8988T (cell line): ENCODE measurements at places on chromosomes 7 and 10.

GRCh38 chr10:86391236-86391840 lies 24.7 kb upstream of the GRID1 start:
- no peak for DNase-seq

DNA sequence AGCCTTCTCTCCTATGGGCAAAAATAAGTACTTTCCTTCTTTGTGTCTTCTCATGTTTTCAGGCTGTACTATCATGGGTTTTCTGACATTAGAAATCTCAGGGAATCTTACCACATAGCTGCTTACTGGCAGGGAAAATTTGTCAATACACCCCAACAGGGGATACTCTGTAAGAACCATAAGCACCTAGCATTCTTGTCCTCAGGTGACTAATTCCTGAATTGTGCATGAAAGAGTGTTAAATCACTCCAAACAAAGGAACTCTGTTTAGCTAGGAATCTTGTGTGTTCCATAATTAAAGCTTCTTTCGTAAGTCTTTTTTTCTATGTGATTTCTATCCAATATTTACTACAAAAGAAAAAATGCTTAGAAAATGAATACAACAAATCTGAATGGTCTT lies 206.7 kb upstream of the POT1 start:
- no peak for DNase-seq

- no peak for DNase-seq
Measured at GRCh38 chr7:101990811-101991418, 173.5 kb downstream of the CUX1 start.

DNA sequence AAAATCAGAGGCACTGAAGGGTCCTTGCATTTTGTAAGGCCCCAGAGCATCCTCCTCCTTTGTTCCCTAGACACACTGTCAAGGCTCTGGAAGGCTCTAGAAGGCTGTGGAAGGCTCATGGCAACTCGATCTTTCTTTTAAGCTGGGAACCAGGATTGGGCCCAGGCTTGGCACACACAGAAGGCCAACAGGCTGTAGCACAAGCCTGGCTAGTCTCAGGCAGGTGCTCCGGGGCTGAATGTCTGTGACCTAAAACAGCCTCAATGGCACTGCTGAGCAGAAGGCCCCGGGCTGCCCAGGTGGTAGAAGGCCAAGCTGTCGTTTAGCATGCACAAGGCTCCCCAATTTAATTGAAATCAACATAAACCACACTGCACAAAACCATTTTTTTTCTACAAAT lies 55.7 kb downstream of the PRKAG2 start:
- DNase-seq, result no peak

DNA sequence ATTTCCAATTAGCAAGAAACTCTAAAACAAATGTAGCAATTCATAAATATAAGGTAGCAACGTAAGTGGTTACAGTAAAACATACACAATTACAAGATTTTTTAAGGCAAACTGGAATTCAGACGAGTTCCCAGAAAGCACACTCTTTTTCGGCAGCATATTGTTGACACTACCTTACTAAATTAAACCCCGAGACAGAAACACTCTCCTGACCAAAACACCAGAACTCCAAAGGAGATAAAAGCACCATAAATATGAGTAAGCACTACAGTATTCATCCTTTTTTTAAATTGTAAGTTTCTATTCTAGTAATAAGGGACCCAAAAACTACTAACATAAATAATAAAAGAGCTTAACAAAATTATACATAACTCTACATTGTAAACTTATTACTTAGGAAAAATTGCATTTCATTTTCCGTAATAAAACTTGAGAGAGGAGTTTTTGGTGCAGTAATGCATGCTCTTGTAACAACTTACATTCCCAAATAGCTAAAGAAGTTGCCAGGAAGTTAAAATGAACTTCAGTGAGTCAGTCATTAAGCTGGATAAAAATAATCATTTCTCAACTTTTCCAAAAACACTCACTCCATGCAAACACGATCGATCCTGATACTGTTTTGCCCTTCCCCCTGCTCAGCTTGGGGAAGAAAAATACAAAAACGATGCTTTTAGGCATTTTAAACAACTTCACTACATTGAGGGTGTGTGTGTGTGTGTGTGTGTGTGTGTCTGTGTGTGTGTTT lies 2.0 kb downstream of the PIP4K2A start:
- no peak for DNase-seq
